ENCODE measurements at places on chromosomes 6 and 20.

GRCh38 chr20:63833776-63834490, 2.9 kb upstream of the ZBTB46 start:
- DNase-seq, result no peak

- peak; percentile 55 for DNase-seq
These were observed 4.6 kb upstream of the GJB7 start for GRCh38 chr6:87333591-87334181.

DNA sequence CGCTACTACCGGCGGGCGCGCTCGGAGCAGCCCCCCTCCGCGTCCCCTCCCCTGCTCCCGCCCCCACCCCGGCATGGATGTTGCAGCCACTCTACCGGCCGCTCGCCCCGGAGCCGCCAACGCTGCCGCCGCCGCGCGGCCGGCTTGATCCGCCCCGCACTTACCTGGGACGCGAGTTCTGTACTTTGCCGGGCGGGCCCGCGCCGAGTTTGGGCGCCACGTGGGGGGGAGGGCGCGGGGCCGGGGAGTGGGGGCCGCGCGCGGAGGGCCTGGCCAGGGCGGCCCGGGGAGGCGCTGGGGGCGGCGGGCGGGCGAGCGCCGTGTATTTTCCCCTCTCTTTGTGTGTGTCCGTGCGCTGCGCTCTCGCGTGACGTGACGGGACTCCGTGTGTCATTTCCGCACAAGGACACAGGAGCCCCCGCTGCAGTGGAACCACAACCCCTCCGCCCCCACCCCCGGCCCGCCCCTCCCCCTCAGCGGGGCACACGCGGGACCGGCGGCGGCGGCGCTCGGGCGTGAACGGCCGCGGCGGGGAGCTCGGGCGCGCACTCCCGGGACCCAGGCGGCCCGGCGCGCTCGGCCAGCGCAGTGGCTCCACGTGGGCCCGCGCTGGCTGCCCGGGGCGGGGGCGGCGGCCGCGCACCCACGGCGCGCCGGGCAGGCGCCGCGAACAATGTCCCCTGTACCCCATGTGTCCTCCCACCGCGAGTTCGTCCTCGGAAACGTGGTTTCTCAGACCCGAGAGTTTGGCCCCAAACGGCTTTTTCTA, at the start of gene BEND3:
BEND3 (minus strand) TSS at position 590 of the 769 bp plus-strand sequence. CDS start 16,230 bp downstream, outside the sequence.
- no peak for DNase-seq

GRCh38 chr6:43812850-43813578, 43.0 kb downstream of the VEGFA start:
- DNase-seq, result peak; percentile 54

DNA sequence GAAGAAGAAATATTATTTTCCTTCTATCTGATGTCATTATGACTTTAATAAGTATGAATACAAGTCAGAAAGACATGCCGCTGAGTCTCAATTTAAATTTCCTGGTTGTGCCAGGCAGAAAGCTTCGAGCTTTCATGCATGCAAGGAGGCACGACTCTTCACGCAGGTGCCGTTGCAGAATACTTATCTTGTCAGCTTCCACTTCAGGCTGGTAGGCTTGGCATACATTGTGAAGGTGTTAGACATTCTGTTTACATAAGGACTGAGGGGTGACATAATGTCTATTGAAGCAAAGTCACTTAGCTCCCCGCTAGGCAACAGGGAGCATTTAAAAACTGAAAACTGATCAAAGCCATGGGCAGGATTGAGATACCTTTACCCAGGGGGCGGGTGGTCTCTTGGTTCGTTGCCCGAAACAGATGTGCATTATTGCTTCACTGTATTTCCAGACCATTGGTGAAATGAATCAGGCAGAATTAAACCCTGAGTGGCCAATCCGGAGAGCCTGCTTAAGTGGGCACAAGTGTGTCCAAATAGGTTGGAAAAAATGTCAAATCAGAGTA, 16.4 kb downstream of the BMP6 start:
- no peak for DNase-seq

DNA sequence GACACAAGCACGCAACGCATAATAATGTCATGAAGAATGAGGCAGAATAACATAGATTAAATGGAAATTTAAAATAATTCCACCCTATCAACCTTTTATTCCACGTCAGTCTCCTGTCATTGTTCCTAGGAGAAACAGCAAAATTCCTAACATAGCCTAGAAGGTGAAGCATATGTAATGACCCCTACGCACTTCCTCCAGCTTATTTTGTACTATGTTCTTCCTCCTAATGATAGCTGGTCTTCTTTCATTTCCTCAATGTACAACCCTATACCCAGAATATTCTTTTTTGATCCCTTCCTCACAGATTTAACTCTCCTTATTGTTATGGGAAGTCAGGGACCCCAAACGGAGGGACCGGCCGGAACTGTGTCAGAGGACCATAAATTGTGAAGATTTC, 122.0 kb upstream of the CARMIL1 start:
- no peak for DNase-seq

DNA sequence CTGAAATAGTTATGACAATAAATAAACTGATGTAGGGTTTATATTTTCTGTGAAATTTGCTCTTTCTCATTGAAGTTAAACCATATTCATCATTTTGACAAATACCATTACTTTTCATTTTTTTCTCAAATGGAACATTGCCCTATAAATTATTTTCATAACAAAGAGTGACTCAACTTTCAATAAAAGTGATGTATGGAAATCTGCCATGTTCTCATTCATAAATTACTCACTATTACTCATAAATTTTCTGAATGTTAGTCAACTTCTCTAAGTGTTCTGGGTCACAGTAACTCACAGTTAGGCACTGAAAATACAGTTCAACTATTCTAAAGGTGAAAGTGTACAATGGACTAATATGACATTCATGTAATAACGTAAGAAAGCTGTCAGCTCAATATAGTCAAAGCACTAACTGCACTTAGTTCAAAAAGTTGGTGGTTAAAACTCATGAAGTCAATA, 19.0 kb upstream of the STX11 start:
- DNase-seq, result no peak
